Prostate gland (tissue), 2 donors: ENCODE measurements at places on chromosomes 5 and 9. TPM values are rescaled to one million over a fixed set of nuclear protein-coding genes. Genes with fewer than 3 reads are reported as not detected.
A peak's percentile ranks its signal among the peaks of the same experiment; 100 is the strongest.

The SMIM33 gene
- not detected for total RNA-seq

The PLPPR1 gene
- total RNA-seq = 2.8 TPM

The SLC6A7 gene
- total RNA-seq = not detected

The CDO1 gene
- total RNA-seq = 20.0 TPM

The PCDHGB1 gene
- 3.9 TPM for total RNA-seq

The OR13C2 gene
- total RNA-seq = not detected

The PPP3R2 gene
- total RNA-seq = 3.3 TPM

The EIF4EBP3 gene
- 28.3 TPM for total RNA-seq

- H3K4me3 ChIP-seq = peak overlapping the region; percentile 71
- no peaks in the 10 kb centered on the region for H3K36me3 ChIP-seq
- no peaks in the 10 kb centered on the region for H3K27me3 ChIP-seq
- no peak for DNase-seq
- H3K27ac ChIP-seq = peak overlapping the region; percentile 89
- no peaks in the 10 kb centered on the region for H3K4me1 ChIP-seq
Measured at GRCh38 chr9:68780720-68781119, 75.7 kb downstream of the PIP5K1B start.

DNA sequence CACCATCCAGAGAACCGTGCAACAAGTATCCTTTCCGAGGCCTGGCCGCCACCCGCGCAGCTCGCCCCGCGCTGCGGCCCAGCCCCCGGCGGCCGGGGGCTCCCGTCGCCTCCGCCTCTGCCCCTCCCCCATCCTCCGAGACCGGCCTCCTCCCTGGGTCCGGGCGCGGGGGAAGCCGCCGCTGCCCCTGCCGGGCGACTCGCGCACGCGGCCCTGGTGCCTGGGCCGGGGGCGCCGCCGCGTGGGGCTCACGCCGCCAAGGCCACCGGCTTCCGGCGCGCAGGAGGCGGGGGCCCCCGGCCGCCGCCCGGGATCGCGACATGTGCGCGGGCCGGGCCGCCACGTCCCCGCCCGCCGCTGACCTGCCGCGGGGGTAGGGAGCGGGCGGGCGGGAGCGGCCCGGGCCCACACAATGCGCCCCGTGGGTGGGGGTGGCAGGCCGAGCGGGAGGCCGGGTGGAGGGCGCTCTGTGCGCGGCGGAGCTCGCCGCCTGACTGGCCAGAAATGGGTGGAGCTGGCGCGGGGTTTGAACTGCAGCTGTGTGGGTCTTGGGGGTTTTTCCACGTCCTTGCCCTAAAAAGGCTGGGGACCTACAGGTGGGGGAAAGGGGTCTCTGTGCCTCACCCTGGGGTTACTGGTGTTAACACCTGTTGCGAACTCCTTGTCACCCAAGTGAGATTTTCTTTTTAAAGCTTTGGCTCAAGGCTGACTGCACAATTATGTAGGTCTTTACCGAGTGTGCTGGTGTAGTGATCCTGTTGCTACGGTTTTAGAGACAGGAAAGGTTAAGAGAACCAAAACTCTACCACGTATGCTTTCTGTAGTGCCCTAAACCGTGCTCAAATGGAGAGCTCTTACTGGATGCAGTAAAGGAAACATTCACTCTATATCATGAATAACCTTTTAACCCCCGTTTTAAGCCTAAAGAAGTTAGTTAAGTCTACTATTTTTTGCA lies 32.3 kb downstream of the TNPO1 start:
- H3K36me3 ChIP-seq = no peaks in the 10 kb centered on the region
- peaks cover 8% of the 10 kb centered on the region for H3K4me1 ChIP-seq
- peak; percentile 18 for DNase-seq
- H3K4me3 ChIP-seq = peak overlapping the region; percentile 84
- H3K27ac ChIP-seq = peak overlapping the region; percentile 83

DNA sequence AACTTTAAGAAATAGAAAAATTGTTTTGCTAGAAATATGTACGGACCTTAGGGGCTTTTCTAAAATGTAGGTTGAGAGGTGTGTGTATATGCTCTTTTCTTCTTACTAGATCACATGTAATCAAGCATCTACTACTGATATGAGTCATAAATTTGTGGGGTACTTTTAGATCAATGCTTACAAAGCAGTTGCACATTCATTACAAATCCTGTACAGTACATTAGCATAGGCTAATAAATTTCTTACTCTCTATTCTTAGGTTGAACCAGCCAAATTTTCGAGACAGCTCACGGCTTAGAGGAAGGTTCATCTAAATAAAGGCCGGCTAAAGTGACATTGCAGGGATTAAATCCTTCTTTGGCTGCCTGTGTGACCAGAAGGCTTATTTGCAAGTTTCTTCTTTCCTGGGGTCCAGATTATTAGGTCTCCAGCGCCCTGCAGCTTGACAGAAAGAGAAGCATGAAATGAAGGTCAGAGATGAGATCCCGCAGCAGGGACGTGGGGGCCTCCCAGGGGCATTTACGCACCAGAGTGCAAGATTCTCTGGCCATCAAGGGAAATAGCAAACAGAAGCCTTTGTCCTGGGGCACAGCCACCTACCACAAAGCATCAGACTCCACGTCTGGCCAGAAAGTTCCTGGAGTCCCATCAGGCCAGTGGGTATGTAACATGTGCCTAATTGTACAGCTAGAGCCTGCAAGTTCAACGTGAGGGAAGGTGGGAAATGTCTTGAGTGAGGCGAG lies 53.0 kb downstream of the NIM1K start:
- H3K4me1 ChIP-seq = no peaks in the 10 kb centered on the region
- DNase-seq = no peak
- H3K27me3 ChIP-seq = no peaks in the 10 kb centered on the region
- no peaks in the 10 kb centered on the region for H3K36me3 ChIP-seq

DNA sequence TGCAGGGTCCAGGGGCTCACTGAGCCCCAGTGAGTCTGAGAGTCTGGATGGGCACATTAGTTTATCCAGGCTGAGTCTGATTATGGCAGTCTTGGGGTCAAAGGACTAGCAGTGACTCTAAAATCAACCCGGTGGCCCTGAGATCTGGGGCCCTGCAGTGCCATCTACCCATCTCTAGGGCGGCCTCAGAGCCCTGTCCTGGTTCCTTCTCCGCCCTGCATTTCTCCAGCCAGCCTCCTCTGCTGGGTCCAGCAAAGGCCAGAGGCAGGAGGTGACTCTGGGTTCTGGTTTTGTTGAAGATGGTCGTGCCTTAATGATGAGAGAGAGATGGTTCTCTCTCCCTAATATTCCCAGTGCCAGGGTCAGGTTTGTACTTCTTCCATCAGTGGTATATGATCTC lies 15.0 kb downstream of the DCANP1 start:
- no peaks in the 10 kb centered on the region for H3K36me3 ChIP-seq
- H3K27ac ChIP-seq = no peak overlapping the region
- no peak for DNase-seq
- no peak overlapping the region for H3K4me3 ChIP-seq

GRCh38 chr5:95070866-95071265 lies 214.0 kb downstream of the MCTP1 start:
- H3K4me3 ChIP-seq = no peak overlapping the region
- H3K27me3 ChIP-seq = no peaks in the 10 kb centered on the region
- H3K36me3 ChIP-seq = no peaks in the 10 kb centered on the region

DNA sequence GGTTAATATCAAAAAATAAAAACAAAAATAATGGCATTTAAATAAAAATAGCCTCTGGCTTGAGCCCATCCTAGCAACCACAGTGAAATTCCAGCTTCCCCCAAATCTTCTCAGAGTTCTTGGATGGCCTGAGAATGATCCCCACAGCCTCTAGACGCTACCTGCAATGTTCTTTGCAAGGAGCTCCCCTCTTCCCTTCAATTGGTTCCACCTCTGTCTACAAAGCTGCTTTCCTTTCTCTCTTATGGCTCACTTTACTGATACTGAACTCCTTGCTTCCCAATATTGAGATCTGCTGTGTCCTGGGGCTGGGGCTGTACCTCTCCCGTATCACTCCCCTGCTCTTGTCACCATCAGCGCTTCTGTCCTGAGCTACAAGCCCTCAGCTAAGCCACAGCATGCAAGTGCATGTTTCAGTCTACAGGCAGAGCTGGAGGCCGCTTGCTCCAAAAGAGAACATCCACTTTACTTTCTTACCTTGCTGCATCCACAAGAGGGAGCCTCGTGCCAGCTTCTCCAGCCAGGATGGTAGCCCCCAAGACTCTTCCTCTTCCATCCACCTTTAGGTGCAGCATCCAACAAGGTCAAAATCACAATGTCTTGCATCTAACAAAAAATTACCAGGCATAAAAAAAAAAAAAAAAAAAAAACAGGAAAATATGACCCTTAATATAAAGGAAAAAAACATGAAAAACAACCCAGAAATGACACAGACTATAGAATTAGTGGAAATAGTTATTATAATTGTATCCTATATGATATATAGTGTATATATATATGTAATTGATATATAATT lies 57.4 kb upstream of the PRSS3 start:
- no peaks in the 10 kb centered on the region for H3K27me3 ChIP-seq
- no peaks in the 10 kb centered on the region for H3K4me1 ChIP-seq
- no peak overlapping the region for H3K4me3 ChIP-seq
- no peak overlapping the region for H3K27ac ChIP-seq

GRCh38 chr9:107874137-107874536 lies 384.6 kb upstream of the KLF4 start:
- no peak overlapping the region for H3K4me3 ChIP-seq
- no peak for DNase-seq
- H3K27ac ChIP-seq = no peak overlapping the region
- no peaks in the 10 kb centered on the region for H3K4me1 ChIP-seq

DNA sequence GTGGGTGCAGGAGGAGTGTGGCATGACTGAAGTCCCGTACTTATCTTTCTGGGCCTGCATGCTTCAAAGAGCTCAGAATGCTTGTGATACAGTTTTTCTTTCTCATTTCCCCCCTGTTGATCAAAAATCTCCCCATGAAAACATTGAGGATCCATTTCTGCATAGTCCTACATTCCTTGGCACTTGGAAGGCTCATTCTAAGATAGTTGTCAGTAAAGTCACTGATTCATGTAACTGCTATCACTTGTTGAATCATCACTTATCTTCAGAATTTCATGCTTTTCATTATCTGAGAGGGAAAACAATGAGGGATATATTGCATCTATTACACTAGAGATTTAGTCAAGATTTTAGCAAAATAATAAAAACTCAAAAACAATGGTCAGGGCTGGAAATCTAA lies 1953.1 kb upstream of the CDH6 start:
- H3K36me3 ChIP-seq = no peaks in the 10 kb centered on the region
- H3K4me1 ChIP-seq = no peaks in the 10 kb centered on the region
- DNase-seq = no peak
- no peak overlapping the region for H3K27ac ChIP-seq

DNA sequence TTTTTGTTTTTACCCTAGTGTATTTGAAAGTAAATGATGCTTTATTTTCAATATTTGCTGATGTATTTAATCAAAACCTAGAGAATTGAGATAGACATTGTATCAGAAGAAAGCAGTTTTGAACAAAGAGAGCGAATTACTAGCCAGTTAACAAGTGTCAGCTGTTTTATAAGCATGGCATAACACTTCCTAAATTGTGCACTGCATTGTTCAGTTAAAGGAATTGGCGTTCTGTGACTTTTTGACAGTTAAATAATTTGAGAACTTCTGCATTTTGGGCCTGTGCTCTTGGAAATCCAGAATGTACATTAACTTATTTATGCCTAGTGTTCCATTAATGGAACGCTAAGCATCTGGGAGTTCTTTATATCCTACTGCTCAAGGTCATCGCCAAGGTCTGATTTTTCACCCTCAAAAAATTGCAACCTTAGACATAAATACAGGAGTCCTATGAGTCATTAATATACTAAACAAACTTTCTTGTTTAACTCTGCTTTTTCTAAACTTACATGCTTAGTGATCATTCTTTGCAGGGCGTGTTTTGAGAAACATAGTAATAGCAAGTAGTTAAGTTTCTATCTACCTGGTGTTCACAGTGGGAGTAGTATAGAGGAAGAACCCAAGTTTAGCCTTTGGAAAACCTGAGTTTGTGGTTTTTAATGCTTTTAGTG lies 31.1 kb downstream of the RASA1 start:
- no peak overlapping the region for H3K4me3 ChIP-seq
- H3K4me1 ChIP-seq = no peaks in the 10 kb centered on the region
- no peaks in the 10 kb centered on the region for H3K36me3 ChIP-seq
- no peaks in the 10 kb centered on the region for H3K27me3 ChIP-seq

- no peaks in the 10 kb centered on the region for H3K4me1 ChIP-seq
- DNase-seq = no peak
- H3K27ac ChIP-seq = no peak overlapping the region
Measured at GRCh38 chr5:135271533-135272310, 127.3 kb downstream of the MACROH2A1 start.

DNA sequence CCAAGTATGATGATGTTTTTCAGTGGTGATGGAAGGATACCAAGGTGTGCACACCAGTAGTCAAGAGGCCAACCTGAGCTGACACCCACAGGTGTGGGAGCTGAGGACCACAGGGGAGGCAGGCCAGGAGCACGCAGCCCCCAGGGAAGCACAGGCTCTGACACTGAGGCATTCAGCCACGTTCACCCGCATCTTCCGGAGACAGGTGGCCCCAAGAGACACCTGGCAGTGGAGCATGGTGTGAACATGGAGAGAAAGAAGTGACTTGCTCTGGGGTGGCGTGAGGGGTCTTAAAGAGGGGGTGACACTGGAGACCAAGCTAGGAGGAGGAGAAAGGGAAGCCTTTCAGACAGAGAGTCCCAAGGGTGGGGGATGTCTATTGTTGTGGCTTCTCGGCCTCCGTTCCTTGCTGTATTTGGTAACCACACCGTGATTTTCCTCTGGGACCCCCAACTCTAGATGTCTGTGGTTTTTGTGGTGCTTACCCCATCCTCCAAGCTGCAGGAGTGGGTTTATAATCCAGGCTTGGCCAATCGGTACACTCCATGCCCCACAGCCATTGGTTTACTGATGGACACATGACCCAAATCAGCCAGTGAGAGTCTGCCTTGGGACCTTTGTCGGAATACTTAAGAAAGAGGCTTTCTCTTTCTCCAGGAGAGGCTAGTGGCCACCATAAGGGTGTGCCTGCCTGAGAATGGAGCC lies 84.6 kb downstream of the HRH2 start:
- no peak for DNase-seq
- H3K36me3 ChIP-seq = no peaks in the 10 kb centered on the region
- H3K27ac ChIP-seq = no peak overlapping the region
